Right cardiac atrium (tissue), 5 donors: ENCODE measurements at places on chromosomes 3 and 15. TPM values are rescaled to one million over a fixed set of nuclear protein-coding genes. Genes with fewer than 3 reads are reported as not detected.

SACM1L gene
- 17.0 TPM for polyA plus RNA-seq

CELF6 gene
- polyA plus RNA-seq, result 1.5 TPM

GRCh38 chr15:79970624-79971434, at the start of gene BCL2A1:
BCL2A1 (minus strand) TSS chr15:79971196; CDS start chr15:79971119, 77 bp downstream.
- DNase-seq, result no peak

GRCh38 chr3:14122301-14122700, 2.4 kb downstream of the CHCHD4 start:
- DNase-seq, result no peak

SEC11A gene
- 92.2 TPM for polyA plus RNA-seq
